ENCODE measurements at places on chromosomes 12 and 14.

- no peak for DNase-seq
Measured at GRCh38 chr12:102107970-102108369, 11.9 kb downstream of the NUP37 start.

DNA sequence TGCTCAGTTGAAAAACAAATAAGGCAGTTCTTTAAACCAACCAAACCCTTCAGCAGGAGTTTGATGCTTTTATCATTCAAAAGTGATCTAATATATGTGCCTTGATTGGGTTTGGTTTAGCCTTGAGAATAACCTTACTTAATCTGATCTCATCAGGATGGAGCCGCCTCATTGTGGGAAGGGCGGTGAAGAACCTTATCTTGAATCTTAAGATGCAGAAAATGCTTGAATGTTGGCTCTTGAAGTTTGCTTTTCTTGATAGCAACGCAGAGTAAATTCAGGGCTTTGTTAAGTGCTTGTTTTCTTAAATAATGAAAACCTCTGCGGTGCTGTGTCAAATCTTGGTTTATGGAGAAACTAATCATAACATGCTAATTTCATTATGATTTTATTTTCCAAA is 138.2 kb downstream of the MON2 start:
- no peak for DNase-seq

GRCh38 chr12:1373901-1374735 is 220.3 kb downstream of the FBXL14 start:
- no peak for DNase-seq

- no peak for DNase-seq
Measured at GRCh38 chr14:56205881-56206280, 87.7 kb downstream of the PELI2 start.

DNA sequence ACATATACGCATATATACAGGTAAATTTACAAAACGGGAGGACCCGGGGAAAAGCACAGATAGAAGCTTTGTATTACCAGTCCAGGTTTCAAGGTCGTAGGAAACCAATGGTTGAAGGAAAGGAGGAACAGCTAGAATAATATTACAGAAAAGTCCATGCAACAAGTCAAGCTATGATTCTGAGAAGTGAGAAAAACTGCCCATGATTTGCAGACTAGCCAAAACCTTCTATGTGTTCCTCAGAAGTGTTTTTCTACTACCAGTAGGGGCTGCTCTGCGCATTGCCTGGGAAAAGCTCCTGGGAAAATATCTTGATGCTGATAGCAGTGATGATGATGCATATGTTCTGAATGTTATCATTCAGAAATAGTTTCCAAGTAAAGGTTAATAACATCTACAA is 2.2 kb downstream of the PDZRN4 start:
- DNase-seq, result no peak

GRCh38 chr12:75487308-75487707 is 6.8 kb downstream of the GLIPR1 start:
- DNase-seq, result no peak

GRCh38 chr12:6367065-6367968 is 8.0 kb downstream of the SCNN1A start:
- DNase-seq, result no peak

DNA sequence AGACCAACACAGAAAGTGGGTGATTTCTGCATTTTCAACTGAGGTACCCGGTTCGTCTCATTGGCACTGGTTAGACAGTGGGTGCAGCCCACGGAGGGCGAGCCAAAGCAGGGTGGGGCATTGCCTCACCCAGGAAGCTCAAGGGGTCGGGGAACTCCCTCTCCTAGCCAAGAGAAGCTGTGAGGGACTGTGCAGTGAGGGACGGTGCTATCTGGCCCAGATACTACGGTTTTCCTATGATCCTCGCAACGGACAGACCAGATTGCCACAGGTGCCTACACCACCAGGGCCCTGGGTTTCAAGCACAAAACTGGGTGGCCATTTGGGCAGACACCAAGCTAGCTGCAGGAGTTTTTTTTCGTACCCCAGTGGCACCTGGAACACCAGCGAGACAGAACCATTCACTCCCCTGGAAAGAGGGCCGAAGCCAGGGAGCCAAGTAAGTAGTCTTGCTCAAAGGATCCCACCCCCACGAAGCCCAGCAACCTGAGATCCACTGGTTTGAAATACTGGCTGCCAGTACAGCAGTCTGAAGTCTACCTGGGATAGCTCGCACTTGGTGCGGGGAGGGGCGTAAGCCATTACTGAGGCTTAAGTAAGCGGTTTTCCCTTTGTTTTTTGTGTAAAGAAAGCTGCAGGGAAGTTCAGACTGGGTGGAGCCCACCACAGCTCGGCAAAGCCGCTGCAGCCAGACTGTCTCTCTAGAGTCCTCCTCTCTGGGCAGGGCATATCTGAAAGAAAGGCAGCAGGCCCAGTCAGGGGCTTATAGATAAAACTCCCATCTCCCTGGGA is 25.5 kb upstream of the NAA30 start:
- no peak for DNase-seq
